ENCODE measurements at places on chromosomes 4 and X.

- no peak for DNase-seq
These were observed 68.0 kb upstream of the HELT start for GRCh38 chr4:184950117-184950830.

- DNase-seq, result no peak
These were observed 90.8 kb upstream of the SLC34A2 start for GRCh38 chr4:25564836-25565235.

DNA sequence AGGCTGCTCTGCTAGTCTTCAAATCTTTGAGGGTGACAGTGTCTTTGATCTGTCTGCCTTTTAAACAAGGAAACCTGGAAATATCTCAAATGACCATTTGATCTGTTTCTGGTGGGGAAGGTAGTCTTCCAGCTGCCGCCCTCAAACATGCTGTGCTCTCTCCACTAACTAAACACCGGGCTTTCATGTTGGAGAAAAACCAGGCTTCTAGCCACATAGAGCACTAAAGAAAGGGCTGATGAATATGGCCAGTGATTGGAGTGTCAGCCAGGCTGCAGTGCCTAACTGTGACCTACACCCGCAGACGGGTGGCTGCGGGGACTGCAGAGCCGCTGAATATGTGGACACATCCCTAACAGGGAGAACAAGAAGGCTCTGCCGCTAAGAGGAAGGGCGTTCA, 85.9 kb downstream of the UNC5C start:
- no peak for DNase-seq

DNA sequence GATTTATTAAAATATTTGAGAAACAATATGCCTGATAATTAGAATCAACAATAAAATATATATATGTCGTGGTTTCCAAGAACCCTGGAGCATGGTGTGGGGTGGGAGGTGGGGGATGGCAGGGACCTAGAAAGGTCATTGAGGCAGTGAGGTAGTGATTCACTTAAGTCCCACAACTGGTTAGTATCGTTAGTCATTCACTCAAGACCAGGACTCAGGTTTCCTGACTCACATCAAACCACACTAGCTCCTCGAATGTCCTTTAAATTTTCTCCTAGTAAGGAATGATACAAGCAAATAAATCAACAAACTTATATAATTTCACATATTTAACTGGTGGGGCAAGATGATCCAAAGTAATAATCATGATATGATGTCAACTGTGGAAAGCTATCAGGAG, 158.8 kb upstream of the AADAT start:
- no peak for DNase-seq

GRCh38 chr4:25575611-25576010, 80.0 kb upstream of the SLC34A2 start:
- DNase-seq, result no peak

DNA sequence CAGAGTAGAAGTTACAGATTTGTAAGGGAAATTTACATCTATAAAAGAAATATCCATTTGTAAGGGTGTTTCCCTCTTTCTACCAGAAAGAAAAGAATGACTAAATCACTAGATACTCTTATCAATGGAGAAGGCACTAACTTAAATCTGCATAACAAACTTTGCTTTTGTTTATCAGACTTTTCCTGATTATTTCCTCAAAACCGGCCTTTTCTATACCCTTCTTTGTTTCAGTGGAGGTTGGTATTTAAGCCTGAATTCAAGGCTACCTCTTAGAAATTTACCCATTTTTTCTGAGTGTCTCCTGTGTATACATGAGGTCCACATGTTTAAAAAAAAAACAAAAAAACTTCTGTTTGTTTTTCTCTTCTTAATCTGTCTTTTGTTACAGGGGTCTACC, 80.4 kb upstream of the GRPR start:
- no peak for DNase-seq

DNA sequence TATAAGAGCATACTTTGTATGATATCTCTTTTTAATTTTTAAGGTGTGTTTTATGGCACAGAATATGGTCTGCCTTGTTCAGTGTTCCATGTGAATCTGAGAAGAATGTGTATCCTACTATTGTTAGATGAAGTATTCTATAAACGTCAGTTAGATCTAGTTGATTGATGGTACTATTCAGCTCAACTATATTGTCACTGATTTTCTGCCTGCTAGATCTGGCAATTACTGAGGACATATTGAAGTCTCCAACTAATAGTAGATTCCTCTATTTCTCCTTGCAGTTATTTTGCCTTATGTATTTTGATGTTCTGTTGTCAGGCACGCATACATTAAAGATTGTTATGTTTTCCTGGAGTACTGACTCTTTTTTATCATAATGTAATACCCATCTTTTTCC, 39.8 kb downstream of the AWAT2 start:
- no peak for DNase-seq

DNA sequence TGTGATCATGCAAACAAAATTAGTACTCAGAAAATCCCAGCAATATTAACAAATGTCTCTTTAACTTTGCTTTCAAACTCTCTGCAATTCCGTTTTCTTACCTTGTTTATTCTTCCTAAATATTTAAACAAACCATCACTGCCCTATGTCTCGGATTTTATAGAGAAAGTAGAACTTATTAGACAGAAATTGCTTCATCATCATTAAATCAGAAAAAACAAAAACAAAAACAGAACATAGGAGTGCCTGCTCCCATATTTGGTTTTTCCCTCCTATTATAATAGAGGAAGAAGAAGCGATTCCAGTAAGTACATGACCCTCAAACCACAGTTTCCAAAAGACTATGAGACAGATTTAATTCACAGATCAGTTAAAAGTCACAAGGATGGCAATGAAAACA, 1228.0 kb downstream of the RPA4 start:
- DNase-seq, result no peak

DNA sequence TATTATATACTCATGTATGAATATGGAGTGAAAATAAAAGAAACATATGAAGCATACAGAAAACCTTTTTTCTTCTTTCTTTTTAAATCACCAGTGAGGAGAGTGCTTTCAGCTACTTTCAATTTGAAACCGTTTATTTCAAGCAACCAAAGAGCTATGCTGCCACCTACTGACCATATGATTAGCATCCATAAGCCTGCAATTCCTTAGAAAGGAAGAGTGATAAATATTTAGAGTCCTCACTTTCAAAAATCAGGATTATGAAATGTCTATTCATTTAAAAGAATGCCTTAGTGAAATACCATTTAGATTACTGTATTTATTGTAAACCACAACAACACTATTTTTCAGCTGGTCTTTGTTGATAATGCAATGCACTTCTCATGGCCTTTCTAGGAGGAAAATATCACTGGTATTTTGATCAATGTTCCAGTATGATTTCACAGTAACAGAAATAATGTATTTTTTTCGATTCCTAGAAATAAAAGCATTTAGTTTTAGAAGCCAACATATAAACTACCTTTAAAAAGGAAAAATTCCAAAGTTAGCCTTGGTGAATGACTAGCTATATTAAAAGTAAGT, 667.6 kb downstream of the PCDH18 start:
- DNase-seq, result peak; percentile 40

DNA sequence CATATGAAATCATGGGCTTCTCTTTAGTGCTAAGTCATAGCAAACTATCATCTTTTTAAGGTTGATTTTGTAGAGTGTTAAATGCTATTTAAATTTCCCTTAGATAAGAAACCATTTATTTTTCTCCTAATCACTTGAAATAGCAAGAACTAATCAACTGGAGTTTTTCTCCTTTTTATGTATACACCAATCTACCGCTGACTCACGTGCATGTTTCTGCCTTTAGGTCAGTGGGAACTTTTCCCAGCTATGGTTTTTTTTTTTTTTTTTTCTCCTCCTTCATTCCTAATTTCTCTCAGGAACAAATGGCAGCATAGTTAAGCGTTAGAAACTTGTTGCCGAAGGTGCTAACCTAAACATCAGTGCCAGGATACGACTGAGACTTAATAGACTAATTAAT, 176.4 kb downstream of the BMPR1B start:
- DNase-seq, result no peak

DNA sequence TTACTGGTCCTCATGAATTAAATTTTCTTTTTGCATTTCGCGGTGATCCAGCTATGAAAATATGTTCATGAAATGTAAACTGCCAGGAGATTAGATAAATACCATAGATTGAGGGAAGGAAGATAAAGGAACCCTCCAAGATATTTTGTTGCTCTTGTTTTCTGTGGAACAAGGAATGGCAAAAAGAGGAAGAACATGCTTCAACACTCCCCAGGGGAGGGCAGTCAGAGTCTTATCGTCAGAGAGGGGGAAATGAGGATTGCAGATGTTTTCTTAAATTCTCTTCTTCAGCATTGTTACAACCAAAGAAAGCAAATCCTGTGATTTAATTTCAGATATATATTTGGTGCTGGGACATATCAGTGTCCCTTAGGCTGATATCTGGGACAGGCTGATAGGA, 9.5 kb upstream of the SFRP2 start:
- no peak for DNase-seq

DNA sequence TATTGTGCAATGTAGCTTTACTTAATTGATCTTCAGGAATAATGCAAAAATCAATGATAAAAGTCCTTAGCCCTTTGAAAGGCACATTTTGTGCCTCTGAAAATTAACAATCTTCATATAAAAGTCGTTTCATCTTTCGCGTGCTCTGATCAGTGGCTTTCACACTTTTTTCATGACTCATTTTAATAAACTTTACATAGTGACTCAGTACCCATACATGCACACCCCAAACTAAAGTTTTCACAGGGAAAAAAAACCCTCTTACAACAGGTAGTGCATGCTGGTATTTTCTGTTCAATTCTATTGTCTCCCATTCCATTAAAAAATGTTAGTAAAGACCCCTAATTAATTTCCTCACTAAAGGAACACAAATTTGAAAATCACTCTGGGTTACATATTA, 21.5 kb downstream of the RWDD4 start:
- DNase-seq, result no peak

DNA sequence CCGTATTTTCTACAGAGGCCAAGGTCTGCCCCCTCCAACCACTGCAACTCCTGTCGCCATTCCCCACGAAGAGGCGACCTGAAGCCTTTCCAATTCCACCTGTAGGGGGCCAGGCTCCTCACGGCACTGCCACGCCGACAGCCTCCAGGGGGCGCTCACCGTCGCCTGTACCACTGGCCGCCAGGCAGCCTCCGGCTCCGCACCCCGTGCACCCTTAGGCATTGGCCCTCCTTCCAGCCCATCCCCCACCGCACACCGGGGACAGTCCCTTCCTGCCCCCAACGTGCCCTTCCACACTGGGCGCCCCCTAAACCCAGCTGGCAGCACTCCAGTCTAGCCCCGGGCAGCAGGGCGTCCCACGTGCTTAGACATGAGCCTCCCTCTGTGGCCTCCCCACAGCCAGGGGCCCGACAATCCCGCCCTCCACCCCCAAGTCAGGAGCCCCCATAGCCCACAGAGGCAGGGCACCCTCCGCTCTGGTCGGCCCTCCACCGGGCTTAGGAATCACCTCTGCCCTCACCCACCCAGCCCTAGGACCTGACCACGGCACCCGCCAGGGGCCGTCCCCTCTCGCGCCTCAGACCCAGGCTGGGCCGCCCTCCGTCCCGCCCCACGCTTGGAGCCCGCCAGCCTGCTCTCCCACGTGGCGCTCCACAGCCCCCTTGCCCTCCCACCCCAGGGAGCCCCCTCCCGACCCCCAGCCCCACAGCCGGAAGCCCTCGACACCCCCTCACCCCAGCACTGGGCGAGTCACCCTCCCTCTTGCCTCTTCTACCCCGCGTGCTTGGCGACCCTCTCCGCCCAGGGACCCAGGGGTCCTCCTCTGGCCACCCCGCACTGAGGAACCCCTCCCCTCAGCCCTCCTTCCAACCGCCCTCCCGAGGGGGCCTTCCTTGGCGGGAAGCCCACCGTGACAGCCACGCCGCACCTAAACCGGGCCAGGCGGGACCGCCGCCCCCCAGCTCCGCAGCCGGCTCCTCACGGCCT, 711 bp downstream of the PNMA6E start:
- peak; percentile 28 for DNase-seq

- DNase-seq, result no peak
These were observed 25.4 kb downstream of the C4orf50 start for GRCh38 chr4:5992828-5993321.

DNA sequence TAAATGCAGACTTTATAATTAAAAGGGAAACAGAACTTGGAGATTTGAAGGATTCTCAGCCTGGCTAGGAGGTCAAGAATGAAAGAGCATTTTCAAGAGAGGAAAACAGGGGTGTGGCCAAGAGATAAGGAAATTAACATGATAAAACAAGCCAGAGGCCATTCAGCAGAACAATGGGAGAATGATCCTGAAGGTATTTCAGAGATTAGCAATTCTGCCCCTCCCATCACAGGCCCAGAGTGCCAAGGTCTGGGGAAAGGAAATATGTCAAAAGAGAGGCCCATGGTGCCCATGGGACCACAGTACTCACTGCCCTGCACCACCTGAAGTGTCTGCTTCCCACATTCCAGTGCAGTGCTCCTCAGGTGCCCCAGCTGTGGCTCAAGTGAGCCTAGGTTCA, 188.5 kb upstream of the STS start:
- no peak for DNase-seq

DNA sequence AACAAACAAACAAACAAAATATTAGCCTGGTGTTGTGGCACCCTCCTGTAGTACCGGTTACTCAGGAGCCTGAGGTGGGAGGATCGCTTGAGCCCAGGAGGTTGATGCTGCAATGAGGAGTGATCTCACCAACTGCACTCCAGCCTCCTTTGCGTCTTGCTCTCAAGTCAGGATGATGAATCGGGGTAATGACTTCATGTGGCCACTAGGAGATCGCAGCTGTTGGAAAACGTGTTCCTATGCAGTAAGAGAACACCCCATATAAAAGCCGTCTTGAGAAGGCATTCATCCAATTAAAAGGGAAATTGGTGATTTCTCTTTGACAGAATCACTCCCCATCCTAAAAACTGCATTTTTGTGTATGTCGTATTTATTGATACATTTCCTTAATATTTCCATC, 6.9 kb downstream of the CCNB3 start:
- DNase-seq, result no peak

- peak; percentile 21 for DNase-seq
These were observed 126.8 kb downstream of the IRF2 start for GRCh38 chr4:184347251-184348239.

DNA sequence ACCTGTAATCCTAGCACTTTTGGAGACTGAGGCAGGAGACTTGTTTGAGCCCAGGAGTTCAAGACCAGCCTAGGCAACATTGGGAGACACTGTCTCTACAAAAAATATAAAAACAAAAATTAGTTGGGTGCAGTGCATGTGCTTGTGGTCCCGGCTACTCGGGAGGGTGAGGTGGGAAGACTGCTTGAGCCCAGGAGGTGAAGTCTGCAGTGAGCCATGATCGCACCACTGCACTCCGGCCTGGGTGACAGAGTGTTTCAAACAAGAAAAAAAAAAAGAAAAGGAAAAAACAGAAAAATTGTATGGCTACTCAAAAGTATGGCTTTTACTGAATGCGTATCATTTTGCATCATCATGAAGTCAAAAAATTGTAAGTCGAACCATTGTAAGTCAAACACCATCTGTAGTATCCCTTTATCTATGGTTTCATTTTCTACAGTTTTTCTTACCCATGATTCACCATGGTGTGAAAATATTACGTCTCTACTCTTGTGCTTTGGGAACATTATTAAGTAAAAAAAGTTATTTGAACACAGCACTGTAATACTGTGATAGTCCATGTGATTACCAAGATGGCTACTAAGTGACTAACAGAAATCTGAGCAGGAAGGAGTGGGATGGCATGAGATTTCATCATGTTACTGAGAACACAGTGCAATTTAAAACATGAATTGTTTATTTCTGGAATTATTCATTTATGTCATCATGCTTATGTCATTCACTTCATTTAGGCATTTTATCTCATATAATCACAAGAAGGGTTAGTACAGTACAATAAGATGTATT, 26.5 kb upstream of the MANBA start:
- no peak for DNase-seq

- DNase-seq, result no peak
These were observed 32.1 kb downstream of the IRF2 start for GRCh38 chr4:184442314-184442635.
